Esophagus squamous epithelium (tissue), 5 donors: ENCODE measurements at places on chromosomes 12 and 14.

DNA sequence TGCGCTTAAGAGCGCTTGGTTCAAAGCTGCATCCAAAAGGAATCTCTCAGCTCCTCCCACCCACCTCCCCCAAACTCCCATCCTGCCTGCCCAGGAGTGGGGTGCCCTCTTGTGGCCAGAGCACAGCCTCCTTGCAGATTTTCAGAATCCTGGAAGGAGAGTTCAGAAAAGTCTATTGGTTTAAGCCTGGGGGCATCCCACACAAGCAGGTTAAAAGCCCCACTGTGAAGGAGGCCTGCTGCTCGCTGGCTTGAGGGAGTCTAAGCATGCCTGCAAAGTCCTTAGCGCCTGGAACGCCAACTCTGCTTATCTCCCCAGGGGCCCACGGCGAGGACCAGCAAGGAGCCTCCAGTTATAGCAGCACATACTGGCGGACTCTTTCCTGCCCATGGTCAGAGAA is 297.1 kb downstream of the KSR2 start:
- DNase-seq: no peak

GRCh38 chr14:101965770-101966722 is 1.7 kb downstream of the DYNC1H1 start:
- DNase-seq: no peak

DNA sequence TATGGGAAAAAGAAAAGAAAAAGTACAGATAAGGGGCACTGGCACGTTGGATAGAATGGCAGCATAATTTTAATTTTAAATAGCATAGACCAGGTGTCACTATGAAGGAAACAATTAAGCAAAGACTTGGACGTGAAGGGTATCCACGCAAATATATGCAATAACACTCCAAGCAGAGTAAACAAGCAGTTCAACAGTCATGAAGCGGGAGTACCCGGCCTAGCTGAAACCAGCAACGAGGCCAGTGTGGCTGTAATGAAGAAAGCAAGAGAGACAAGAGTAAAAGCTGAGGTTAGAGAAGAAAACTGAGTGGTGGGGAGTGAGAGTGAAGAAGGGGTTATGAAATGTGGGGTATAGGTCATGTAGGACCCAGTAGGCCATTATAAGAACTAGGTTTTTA is 85.4 kb downstream of the BCL2L14 start:
- no peak for DNase-seq

DNA sequence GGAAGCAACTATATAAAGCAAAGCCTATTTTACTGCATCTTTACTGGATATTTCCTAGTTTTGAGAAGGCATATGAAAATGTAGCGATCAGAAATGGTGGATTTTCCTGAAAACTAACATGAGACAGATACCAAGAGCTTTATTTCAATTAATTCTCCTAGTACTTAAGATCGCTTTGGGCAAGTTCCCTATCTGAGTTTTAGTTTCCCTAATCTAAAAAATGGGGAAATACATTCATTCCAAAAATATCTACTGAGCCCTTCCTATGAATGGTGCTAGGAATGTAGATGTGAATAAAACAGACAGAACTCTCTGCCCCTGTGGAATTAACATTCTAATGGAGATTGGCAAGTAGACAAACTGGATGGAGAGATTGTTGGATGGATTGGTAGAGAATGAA is 8.4 kb downstream of the CATSPERB start:
- DNase-seq: no peak

- no peak for DNase-seq
Observed at GRCh38 chr14:103521438-103521950, 1.1 kb downstream of the CKB start.

DNA sequence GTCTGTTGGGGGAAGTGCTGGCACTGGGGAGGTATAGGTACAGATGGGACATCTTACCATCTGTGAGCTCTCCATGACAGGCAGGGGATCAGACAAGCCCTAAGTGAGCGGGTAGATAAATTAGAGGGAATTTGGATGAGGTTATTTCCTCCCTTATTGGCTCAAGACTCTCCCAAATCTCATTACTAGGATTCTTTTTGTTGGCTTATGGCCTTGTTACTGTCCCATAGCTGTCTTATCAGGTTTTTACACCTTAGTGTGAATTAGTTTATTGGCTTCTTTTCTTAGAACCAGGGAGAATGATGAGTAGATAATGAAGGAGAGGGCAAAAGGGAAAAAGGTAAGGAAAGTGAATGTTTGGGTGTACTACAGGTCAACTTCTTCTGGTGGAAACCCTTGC is 191.1 kb upstream of the PRICKLE1 start:
- DNase-seq: no peak

- no peak for DNase-seq
Observed at GRCh38 chr14:67892466-67893100, 73.0 kb downstream of the RAD51B start.

- no peak for DNase-seq
Observed at GRCh38 chr12:57095440-57095839, 6.5 kb downstream of the NAB2 start.

GRCh38 chr14:74945261-74945851 is 10.0 kb downstream of the PGF start:
- DNase-seq: no peak

- no peak for DNase-seq
Observed at GRCh38 chr14:106417224-106418049, 891.1 kb downstream of the TMEM121 start.

GRCh38 chr14:32576977-32577376 is 247.9 kb downstream of the AKAP6 start:
- DNase-seq: no peak

- DNase-seq: no peak
Observed at GRCh38 chr12:26823390-26823789, 9.6 kb downstream of the ITPR2 start.

- no peak for DNase-seq
Observed at GRCh38 chr12:65568517-65568916, 255.8 kb upstream of the HMGA2 start.
